Suppressor macrophage treated with lipopolysaccharide for 1 hour (primary cell): ENCODE measurements at places on chromosomes 2 and 18.

- no peak for DNase-seq
These were observed 10.8 kb upstream of the NR4A2 start for GRCh38 chr2:156343096-156343939.

- peak; percentile 46 for DNase-seq
These were observed 171.0 kb downstream of the ANAPC1 start for GRCh38 chr2:111712940-111713515.

- DNase-seq = no peak
These were observed 84.8 kb downstream of the SEPTIN10 start for GRCh38 chr2:109528811-109529501.

DNA sequence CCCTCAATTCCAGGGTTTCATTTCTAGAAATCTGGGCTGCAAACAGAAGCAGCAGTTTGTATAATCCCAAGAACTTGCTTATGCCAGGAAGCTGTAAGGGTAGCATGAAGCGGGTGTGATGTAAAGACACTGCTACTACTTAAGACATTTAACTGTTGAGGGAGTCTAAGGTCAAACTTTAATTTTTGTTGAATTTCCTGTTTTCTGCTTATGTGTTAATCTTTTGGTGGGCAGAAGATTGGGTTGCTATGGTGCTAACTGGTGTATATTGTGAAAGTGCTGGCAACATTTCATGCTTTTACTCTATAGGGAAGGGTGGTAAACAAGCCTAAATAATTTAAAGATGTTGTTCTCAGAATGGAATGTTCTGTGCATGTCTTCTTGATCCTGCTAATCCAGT, 2.7 kb downstream of the NCOA1 start:
- DNase-seq = peak; percentile 77

DNA sequence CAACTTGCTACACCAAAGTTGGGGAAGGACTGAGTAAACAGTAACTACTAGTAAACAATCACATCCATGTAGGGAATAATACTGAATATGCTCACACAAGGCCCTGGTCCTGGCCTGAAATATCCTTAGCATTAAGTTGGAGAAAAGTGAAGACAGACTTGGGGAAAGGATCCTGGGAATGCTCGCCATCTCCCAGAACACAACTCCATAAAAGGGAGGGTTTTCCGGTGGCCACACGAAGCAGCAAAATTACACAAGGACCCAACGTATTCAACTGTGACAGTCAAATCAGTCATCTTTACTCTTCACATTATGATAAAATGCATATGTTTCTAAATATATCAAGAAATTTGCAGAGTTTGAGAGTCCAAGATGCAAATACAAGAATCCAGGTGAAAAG, 7.3 kb downstream of the NEMP2 start:
- no peak for DNase-seq

DNA sequence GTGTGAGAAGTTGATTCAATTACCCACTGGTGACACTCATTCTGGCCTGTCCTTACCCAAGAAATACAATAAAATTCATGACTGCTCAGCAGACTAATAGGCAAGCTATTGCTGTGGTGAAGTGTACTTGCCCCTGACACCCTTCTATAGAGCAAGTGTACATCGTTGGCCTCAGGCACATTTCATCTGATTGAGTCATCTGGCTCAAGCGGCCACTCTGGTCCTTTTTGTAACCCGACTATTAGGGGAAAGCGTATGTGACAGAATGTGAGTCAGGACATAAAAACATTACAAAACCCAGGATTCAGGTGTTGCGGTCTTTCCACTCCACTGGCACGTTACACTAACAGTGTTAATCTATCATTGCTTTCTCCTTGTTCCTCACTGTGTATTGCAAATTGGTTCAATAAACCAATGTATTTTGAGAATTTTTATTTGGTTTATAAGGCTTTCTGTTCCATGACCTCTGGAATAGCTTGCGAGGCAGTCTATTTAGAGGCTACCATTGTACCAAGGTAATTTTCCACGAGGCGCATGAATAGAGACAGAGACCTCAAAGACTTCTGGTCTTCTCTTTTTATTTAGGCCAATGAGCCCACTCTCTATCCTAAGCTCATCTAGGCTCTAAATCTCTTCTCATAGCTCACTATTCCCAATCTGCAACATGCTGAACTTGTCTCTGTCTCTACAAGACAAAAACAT, 10.2 kb upstream of the TTC32 start:
- no peak for DNase-seq

DNA sequence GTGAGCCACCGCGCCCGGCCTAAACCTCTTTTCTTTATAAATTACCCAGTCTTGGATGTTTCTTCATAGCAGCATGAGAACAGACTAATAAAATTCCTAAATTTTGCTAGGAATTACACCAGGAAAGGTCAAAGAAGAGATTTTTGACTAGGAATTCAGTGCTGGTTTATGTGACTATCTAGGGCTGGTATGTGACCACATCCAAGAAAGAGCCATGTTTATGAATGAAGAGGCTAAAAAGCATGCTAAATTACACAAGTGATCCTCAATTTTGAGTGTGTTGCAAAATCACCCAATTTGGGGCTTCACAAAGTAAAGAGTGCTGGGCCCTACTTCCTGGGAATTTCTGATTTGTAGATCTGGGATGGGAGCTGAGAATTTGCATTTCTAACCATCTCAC, 123.6 kb downstream of the CSRNP3 start:
- no peak for DNase-seq

GRCh38 chr18:74456349-74457042, 612 bp downstream of the DIPK1C start:
- no peak for DNase-seq

GRCh38 chr2:64447317-64448040, 6.5 kb upstream of the LGALSL start:
- DNase-seq = no peak

DNA sequence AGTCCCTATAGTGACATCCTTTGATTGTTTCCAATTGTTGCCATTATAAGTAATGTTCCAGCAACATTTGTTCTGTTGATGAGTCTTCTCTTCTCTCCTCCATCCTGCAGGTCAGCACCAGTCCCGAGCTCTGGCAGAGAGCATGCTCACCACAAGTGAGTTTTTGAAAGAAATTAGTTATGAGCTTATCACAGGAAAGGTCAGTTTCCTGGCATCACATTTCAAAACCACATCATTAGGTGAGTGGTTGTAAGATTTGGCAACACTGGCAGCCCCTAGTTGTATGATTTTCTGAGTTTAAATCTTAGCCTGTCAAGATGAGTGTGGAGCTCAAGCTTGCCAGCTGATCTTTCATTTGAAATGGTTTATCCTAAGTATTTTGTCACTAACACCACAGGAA, 149.6 kb downstream of the ESCO1 start:
- DNase-seq = no peak

- DNase-seq = no peak
These were observed 12.4 kb upstream of the INO80C start for GRCh38 chr18:35510076-35510651.

GRCh38 chr2:37776487-37776886, 105.0 kb upstream of the CDC42EP3 start:
- DNase-seq = peak; percentile 26

GRCh38 chr2:120228503-120228902, 5.3 kb upstream of the TMEM185B start:
- DNase-seq = no peak

GRCh38 chr2:49189512-49190225, 35.4 kb upstream of the FSHR start:
- no peak for DNase-seq

DNA sequence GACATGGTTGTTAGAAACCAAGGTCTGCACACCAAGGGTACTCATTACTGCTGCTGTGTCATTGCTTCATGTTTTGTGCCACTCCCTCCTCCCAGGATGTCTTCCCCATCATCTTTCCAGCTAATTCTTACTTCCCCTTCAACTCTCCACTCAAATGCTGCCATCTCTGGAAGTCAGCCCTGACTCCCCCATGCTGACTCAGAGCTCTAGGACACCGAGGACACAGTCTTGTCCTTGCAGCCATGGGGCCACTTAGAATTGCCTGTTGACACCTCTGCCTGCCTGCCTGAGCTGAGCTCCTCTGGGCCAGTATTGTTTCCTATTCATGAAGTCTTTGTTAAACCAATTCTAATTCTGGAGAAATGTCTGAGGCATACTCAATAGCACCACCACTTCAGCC, 100.2 kb downstream of the GYPC start:
- no peak for DNase-seq

GRCh38 chr18:59633961-59634485, 63.2 kb downstream of the CCBE1 start:
- no peak for DNase-seq

DNA sequence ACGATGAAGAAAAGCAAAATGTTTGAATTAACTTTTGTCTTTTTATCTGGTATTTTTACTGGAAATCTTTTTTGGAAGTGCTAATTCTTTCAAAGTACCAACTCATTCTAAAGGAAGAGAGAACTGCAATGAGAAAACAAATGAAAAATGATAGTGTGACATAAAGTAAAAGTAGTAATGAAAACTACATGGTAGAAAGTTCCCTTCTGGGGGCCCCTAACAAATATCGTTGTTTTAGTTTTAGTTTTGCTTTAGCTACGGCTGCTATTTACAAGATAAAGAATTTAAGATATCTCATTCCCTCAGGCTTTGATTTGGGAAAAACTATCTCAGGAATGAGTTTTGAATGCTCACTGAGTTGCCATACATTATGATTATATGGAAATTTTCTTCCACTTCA, 161.4 kb downstream of the XIRP2 start:
- no peak for DNase-seq

GRCh38 chr2:224887141-224887540, 155.1 kb downstream of the DOCK10 start:
- DNase-seq = peak; percentile 44

GRCh38 chr2:43255296-43255910, 29.0 kb upstream of the ZFP36L2 start:
- no peak for DNase-seq

DNA sequence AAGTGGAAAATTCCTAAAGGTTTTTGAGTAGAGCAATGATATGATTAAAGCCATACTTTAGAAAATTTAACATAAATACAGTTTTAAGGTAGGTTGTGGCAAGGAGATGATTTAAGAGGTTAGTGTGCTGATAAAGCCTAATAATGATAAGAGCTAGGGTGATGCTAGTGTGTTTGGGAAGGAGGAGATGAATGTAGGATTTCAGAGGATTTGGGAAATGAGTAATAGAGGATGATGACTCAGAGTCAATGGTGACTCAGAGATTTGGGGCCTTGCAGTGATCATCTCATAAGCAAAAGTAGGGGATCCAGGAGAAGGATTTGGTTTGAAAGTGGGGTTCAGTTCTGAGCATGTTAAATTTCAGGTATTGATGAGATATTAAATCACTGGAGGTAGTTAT, 23.3 kb downstream of the STAMBP start:
- peak; percentile 73 for DNase-seq

DNA sequence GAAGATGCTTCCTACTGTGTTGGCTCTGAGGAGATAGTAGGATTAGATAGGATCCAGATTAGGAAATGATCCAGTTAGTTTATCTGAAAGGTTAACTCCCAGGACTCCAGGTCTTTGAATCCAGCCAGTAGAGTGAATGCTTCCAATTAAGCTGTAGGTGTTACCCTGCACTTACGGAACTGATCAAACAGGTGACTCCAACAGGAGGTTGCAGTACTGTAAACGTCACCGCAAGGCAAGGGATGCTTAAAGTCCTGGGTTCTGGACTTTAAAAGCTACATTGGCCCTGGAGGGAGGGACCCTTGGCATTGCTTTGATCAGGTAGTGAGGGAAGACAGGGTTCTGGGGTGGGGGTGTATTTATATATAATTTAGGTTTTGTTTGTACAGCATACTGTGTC, 5.6 kb downstream of the LGALSL start:
- no peak for DNase-seq

DNA sequence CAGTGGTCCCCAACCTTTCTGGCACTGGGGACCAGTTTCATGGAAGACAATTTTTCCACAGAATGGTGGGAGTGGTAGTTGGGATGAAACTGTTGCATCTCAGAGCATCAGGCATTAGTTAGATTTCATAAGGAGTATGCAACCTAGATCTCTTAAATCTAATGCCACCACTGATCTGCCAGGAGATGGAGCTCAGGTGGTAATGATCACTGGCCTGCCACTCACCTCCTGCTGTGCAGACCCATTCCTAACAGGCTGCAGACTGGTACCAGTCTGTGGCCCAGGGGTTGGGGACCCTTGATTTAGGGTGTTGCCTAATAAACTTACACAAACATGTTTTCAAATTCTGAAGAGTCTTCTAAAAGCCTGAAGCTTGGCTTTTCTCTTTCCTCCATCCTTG, 261.3 kb downstream of the CDH19 start:
- no peak for DNase-seq

DNA sequence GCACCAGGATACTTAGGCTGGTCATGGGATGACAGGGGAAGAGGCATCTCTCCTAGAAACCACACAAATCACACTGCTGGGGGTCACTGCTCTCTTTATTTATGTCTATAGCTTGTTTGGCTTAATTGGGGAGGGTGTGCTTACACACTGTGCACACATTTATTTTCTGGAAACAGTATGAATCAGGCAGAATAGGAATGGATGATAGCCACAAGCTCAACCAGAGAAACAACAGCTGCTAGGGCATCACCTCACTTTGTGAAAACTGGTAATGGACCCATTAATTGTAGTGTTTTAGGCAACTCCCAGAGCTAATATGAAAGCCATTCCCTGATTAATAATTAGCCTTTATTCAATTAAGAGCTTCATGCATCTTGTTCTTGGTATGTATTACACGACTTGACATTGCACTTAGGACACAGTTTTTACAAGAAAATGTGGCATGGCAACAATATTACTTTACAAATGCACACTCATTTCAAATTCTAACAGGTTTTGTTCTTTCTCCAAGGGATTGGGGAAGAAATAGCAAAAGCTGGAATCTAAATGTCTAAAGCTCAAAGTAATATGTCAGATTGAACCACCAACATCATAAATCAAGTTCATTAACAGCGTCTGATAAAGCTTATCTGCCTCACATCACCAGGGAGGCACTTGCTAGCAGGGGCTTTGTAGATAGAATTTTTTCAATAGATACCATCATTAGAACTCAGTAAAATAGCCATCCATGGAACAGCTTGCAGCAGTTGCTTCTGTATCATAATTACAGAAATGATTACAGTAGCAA, 361.9 kb upstream of the FSHR start:
- DNase-seq = no peak

DNA sequence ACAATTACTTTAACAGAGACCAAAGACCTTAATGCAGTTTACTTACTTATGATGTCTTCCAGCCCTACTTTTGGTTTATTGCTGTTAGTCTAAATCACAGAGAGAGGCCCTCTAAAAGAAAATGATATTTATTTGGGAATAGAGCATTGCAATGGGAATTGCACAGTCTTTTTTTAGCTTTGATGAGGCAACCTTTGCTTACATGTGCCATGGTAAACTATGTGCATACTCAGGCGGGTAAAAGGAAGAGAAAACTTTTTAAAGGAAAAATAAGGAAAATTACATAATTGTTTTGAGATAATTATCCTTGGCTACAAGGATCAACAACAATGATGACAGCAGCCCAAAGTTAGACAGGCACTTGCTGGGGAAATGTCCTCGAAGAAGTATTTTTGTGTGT, 78.6 kb downstream of the EFEMP1 start:
- DNase-seq = peak; percentile 18

- no peak for DNase-seq
These were observed 150.8 kb downstream of the LDLRAD4 start for GRCh38 chr18:13369353-13369752.

- no peak for DNase-seq
These were observed 257.2 kb upstream of the CHAC2 start for GRCh38 chr2:53510401-53510800.
